ENCODE measurements at places on chromosomes 3 and 15. TPM values are rescaled to one million over a fixed set of nuclear protein-coding genes. Genes with fewer than 3 reads are reported as not detected.

DNA sequence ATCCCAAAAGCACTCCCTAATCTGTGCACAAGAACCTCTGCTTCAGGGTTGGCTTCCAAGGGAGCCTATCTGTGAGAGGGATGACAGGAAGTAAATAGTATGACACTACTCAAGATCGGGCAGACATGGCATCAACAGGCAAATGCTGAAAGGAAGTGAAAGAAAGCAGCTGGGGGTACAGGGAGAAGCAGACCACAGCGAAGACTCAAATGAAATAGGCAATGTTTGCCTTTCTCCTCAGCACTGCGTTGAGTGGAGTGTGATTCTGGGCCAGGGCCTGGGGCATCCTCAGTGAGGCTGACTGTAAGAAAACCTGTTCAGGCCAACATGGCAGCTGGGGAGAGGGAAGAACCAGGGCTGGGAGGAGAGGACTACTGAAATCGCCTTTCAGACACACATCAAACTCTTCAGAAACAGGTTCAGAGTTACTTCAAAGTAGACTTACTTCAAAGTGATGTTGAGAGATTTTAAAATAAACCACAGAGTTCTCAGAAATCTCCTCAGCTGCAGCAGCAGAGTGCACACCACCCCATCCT is 96.6 kb downstream of the SLC9A9 start:
- DNase-seq = no peak

DNA sequence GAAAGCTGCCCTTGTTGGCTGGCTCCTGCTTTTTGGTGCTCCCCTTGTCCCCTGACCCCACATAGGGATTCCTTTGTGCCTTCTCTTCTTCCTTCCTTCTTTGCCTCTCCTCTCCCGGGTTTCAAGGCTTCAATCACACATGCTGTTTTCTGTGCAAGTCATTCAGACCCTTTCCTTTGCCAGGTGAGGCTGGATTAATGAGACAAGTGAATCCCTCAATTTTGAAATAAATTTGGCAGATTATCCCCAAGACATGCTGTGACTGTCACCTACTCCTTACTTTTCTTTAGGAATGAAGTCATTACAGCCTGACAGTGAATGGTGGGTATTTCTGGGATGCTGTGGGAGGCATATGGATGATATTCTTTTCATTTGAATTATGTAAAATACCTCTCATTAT is 259.0 kb upstream of the RGMA start:
- DNase-seq = no peak

Gene CNOT10
- 34.2 TPM for total RNA-seq

Gene TRPM1
- total RNA-seq = not detected

All from endothelial cell of umbilical vein (primary cell).